ENCODE measurements at places on chromosomes 4 and X. TPM values are rescaled to one million over a fixed set of nuclear protein-coding genes. Genes with fewer than 3 reads are reported as not detected.

Gene COX7B2
- total RNA-seq: not detected

Gene TREX2
- total RNA-seq: not detected

Gene PCDH18
- total RNA-seq: 106 TPM

Gene CYSLTR1
- total RNA-seq: not detected

Gene HAND2
- 1.2 TPM for total RNA-seq

Gene USP17L19
- total RNA-seq: not detected

Gene NPNT
- total RNA-seq: 0.23 TPM

Gene WDR45
- 57.6 TPM for total RNA-seq

Gene TLR3
- 33.0 TPM for total RNA-seq

Gene SEL1L3
- total RNA-seq: 164 TPM

Gene SSX1
- total RNA-seq: not detected

Gene OFD1
- total RNA-seq: 14.7 TPM

Gene PPP4R3C
- total RNA-seq: 0.04 TPM

Gene CYTL1
- total RNA-seq: 103 TPM

Gene TBX22
- total RNA-seq: 0.48 TPM

Gene NUDT11
- 29.3 TPM for total RNA-seq

Gene GABRA4
- total RNA-seq: not detected

Gene ODAPH
- total RNA-seq: 0.19 TPM

Gene SLC49A3
- not detected for total RNA-seq

Gene DDX53
- total RNA-seq: not detected

Gene SGMS2
- 51.1 TPM for total RNA-seq

Gene KLHL34
- not detected for total RNA-seq

Gene LRCH2
- total RNA-seq: 6.2 TPM

Gene BEND2
- total RNA-seq: not detected

Gene RHOXF1
- not detected for total RNA-seq

Gene TCEAL5
- not detected for total RNA-seq

Gene PASD1
- total RNA-seq: 0.12 TPM

Gene LDB2
- total RNA-seq: 21.6 TPM

Gene NAA11
- 7.1 TPM for total RNA-seq

Gene PROM1
- not detected for total RNA-seq

Gene MEPE
- not detected for total RNA-seq

Gene GPR143
- not detected for total RNA-seq

Gene TRPC5OS
- 0.33 TPM for total RNA-seq

Gene VCX3A
- 160 TPM for total RNA-seq

Gene G6PD
- total RNA-seq: 350 TPM

Gene MBTPS2
- total RNA-seq: 7.8 TPM

Measured in H4 (cell line).